ENCODE measurements at places on chromosomes 1 and 21. TPM values are rescaled to one million over a fixed set of nuclear protein-coding genes. Genes with fewer than 3 reads are reported as not detected.
A peak's percentile ranks its signal among the peaks of the same experiment; 100 is the strongest.

PGBD2 gene
- total RNA-seq = 2.6 TPM

- no peak for DNase-seq
These were observed 175.9 kb downstream of the LHX8 start for GRCh38 chr1:75310067-75310466.

GRCh38 chr1:245345191-245345884, 190.6 kb downstream of the KIF26B start:
- peak; percentile 36 for DNase-seq

AMIGO1 gene
- 9.7 TPM for total RNA-seq

All from right cardiac atrium (tissue), 5 donors.